Renal cortical epithelial cell (primary cell): ENCODE measurements at places on chromosomes 5 and 9. TPM values are rescaled to one million over a fixed set of nuclear protein-coding genes. Genes with fewer than 3 reads are reported as not detected.

The CDC14B gene
- 30.6 and 55.7 TPM in 2 replicates for total RNA-seq

DNA sequence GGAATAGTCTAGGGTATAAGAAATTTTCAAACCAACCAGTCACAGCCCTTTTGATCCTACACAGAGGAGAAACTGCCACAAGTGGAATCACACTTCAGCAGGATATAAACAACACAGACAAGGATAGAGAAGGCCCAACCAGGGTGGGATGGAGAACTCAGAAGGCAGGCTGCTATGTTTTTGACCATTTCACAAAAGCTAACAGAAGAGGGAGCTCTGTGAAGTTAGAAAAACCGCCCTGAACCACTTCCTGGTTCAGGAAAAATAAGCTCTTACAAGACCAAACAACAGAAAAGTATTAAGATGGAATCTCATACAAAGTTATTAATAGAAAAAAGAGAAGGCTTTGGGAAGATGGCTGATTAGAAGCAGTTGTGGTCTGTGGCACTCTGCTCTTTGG, 960 bp upstream of the IFNB1 start:
- no peak for DNase-seq

- no peak for DNase-seq
Measured at GRCh38 chr5:16180789-16181082, 1.1 kb upstream of the MARCHF11 start.

DNA sequence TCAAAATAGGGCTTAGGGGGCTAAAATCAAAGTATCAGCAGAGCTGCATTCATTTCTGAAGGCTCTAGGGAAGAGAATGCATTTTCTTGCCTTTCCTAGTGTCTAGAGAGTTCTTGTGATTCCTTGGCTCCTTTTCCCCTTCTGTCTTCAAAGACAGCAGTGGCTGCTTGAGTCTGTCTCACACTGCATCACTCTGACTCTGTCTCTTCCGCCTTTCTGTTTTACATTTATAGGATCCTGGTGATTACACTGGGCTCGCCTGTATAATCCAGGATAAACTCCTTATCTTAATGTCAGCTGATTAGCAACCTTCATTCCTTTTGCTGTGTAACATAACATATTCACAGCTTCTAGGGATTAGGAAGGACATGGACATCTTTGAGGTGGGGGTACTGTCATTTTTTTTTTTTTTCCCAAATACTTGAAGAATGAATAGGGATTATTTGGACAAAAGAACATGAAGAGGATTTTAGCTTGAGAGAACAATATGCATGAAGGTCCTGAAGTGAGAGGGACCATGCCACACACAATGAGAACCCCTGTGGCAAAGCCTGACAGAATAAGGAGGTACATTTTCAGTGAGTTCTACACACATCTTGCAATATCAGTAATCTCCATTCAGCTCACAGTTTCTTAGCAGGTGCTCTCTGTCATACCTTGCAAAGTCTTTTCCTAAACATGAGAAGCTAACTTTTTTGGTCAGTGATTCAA, 267.6 kb downstream of the FAM170A start:
- DNase-seq: no peak

The ZNF169 gene
- 2.4 and 5.9 TPM in 2 replicates for total RNA-seq

GRCh38 chr5:117973785-117974184, 1014.6 kb downstream of the DTWD2 start:
- no peak for DNase-seq

DNA sequence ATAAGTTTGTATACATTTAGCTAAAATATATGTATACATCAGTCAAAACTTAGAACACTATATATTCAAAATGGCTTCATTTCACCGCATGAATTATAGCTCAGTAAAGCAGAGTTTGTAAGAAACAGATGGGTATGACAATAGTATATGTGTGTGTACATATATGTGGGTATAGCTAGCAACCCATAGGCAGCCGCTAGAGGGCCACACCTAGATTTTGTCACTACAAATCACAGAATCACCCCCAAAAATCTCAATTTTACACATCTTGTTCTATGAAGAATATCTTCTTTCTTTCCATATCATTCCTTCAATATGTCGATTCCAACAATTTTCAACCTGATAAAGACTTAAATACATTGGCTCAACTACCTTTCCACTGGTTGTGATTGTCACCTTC, 357.8 kb upstream of the CCNG1 start:
- no peak for DNase-seq

DNA sequence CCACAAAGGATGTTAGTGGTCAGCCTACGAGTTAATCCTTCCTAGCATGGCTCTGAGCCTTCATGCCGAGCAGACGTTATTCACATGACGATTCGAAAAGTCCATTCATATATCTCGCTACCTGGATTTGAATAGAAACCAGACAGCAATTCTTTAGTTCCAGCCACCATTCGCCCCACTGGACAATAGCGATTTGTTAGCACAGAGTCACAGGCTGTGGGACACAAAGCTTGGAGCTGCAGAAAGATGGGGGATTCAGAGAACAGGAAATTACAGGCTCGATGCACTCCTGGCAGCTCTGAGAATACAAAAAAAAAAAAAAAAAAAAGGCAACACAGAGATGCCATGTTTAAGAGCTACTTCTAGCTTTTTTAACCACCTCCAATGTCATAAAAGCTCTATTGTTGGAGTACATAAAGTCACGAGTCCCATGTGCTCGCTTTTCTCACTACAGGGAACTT, 110.7 kb downstream of the NR6A1 start:
- DNase-seq: peak; percentile 70

The HSD17B3 gene
- 0.10 TPM in 1 of 2 replicates, not detected in the other for total RNA-seq

DNA sequence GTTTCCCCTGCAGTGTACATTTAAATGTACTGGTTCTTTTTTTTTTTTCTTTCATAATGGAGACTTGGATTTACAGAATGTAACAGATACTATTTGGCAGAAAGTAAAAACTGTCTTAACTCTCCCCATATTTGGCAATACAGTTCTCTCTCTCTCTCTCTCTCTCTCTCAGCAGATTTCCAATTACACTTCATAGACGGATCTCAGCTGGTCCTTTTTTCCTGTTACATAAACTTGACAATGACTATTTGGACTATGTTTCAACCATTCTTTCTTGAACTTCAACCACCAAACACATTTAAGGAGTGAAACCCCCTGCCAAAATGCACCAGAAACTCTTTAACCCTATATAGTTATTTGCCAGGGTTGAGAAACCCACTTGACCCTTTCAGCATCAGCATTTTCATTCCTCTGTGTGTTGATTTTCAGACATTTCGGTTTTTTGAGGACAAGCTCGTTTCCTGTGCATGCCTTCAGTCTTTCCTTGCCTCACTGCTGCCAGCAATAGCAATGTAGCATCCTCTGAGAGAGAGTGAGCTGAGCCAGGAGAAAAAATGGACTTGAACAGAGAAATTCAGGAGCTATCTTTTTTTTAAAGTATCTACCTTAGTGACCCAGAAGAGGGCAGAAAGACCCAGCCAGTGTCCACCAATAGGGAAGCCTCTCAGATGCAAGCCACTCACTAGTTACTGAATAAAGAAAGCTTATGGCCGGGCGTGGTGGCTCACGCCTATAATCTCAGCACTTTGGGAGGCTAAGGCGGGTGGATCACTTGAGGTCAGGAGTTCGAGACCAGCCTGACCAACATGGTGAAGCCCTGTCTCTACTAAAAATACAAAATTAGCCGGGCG, 26.0 kb upstream of the GNA14 start:
- no peak for DNase-seq

The URM1 gene
- total RNA-seq: 21.9 and 43.7 TPM in 2 replicates

GRCh38 chr5:153775923-153776322, 262.8 kb downstream of the FAM114A2 start:
- no peak for DNase-seq
